ENCODE measurements at places on chromosomes 12 and 14.

- DNase-seq: no peak
Measured at GRCh38 chr12:26205941-26206340, 10.6 kb downstream of the SSPN start.

GRCh38 chr14:25231004-25231403 is 181.1 kb upstream of the STXBP6 start:
- no peak for DNase-seq

DNA sequence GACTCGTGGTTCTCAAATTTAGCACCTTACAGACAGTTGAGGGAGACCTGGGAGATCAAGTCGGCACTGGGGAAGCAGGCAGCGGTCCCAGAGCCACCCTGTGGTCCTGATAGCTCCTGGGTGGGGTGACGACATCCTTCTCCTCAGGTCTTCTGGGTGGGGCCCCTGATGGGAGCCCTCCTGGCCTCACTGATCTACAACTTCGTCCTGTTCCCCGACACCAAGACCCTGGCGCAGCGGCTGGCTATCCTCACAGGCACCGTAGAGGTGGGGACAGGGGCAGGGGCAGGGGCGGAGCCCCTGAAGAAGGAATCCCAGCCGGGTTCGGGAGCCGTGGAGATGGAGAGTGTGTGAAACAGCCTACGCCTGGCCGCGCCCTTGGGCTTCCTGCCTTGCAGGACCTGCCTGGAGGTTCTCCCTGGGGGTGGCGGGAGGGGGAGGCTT is 2.6 kb downstream of the AQP6 start:
- DNase-seq: no peak

- peak; percentile 7 for DNase-seq
Measured at GRCh38 chr12:51923506-51924365, 16.4 kb downstream of the ACVRL1 start.

DNA sequence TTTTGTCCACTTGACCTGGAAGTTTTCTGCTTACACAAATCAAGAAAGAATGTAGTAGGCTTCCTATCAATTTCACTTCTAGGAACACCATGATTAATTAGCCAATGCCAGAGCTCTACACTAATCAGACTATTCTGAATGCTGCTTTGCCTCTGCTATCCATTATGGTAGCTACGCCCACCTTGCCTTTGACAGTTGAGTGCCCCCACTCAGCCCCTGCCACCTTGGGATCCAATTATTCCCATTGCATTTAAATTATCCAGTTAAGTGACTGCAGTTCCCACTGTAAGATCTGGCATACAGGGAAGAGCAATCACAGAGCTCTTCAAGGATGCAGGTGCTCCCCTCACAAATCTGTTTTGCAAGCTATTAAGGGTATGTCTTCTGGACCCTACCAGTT is 47.5 kb downstream of the FIGNL2 start:
- no peak for DNase-seq

- DNase-seq: no peak
Measured at GRCh38 chr12:58719161-58719560, 201.1 kb downstream of the LRIG3 start.

- no peak for DNase-seq
Measured at GRCh38 chr14:37129047-37129446, 43.4 kb downstream of the SLC25A21 start.

- no peak for DNase-seq
Measured at GRCh38 chr14:32934881-32935633, 3.6 kb upstream of the NPAS3 start.

- DNase-seq: no peak
Measured at GRCh38 chr12:2183556-2184541, 131.1 kb downstream of the CACNA1C start.

DNA sequence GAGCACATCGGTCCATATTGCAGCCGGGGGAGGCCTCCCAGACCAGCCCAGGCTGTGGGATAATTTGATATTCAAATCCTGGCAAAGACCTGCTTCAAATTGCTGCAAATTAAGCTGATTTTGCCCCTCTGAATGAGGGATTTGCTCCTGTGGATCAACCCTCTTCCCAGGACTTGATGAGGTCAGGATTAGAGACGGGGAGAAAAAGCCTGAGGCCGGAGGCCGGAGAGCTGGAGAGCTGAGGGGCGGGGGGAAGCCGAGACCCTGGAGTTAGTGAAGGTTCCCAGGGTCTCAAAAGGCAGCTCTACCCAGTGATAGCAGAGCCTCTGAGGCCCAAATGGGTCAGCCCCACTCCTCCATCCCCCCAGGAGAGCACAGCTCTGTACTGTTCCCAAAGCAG is 17.5 kb upstream of the VSX2 start:
- DNase-seq: no peak

DNA sequence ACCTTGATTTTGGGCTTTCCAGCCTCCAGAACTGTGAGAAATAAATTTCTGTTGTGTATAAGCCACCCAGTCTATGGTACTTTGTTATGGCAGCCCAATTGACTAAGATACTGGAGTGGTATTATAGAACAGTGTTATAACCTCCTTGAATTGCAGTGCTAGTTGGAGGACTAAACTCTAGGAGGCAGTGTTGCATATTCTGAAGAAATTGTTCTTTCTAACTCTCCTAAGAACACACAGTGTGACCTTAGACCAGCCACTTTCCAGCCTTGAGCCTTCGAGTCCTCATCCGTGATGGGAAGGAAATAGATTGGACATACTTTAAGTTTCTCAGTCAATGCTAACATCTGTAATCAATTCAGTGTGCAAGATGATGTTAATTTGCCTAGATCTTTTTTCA is 22.4 kb upstream of the LRRC10 start:
- DNase-seq: no peak

GRCh38 chr14:24920265-24921075 is 129.5 kb downstream of the STXBP6 start:
- no peak for DNase-seq

DNA sequence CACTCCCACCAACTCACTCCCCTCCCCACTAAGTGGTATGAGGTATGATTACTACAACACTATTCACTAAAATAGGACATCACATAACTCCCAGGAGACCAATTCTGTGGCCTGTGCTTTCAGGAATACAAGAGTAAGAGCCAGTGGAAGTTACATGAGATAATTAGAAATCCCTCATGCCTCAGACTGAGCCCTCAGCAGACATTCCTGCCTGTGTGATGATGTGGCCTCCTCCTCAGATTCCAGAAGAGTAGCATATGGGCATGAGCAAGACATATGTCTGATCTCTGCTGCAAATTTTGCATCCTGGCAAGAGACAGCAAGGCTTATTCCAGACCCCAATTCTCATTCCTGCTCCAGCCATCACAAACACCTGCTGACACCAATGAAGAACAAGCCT is 46.0 kb upstream of the BMP4 start:
- no peak for DNase-seq

GRCh38 chr14:34137001-34137745 is 186.3 kb upstream of the EGLN3 start:
- no peak for DNase-seq

DNA sequence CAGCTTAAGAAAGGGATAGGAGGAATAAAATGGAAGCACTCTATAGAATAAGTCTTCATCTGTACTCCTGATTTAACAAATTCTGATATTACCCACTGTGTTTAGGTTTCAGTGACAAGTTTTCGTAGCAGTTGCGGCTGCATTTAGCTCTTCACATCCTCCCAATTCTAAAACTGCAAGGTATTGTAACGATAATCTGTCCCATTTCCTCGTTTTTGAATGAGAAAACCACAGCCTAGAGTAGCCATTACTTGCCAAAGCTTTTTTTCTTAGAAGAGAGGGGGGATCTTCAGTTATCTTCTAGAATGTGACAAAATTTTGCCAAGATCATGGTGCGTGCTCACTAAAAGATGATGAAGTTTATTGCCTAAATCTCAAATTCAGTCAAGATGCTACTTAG is 155.8 kb downstream of the PDE3A start:
- no peak for DNase-seq

- DNase-seq: no peak
Measured at GRCh38 chr12:75917083-75917482, 114.5 kb downstream of the PHLDA1 start.

GRCh38 chr14:32469388-32470160 is 140.5 kb downstream of the AKAP6 start:
- no peak for DNase-seq

GRCh38 chr12:114361992-114362391 is 44.0 kb downstream of the TBX5 start:
- DNase-seq: no peak

DNA sequence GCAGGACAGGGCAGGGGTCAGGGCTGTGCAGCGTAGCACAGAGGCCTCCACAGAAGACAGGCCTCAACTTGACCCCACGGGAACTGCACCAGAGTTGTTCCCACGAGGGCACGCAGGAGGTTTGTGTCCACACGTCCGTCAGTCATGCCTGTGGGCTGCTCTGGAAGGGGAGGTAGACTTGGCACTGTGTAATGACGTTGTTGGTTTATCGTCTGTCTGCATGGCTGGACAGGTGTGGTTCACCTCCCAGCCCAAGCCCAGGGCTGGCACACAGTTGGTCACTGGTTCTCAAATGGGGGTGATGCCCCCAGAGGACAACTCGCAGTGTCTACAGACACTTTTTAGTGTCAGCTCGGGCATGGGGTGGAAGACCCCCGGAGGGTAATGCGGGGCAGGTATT is 45.8 kb downstream of the CCNK start:
- DNase-seq: no peak

DNA sequence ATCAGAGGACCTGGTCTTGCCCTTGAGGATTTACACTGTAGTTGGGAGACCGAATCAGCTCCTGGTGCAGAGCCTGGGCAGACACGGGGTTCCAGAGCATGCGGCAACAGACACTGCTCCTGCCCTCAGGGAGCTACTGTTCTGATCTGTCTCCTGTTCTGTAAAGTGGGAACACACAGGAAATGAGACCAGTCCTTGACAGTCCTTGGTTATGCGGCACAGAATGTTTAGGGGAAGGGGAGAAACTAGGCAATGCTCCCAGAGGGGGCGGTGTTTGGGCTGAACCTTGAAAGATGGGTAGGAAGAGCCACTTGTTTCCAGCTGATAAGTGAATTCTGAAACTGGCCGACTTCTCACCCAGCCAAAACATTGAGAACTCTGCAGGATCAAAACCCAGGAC is 132.4 kb downstream of the ZFP36L1 start:
- DNase-seq: no peak

- DNase-seq: no peak
Measured at GRCh38 chr12:121441555-121441954, 41.6 kb downstream of the RNF34 start.

DNA sequence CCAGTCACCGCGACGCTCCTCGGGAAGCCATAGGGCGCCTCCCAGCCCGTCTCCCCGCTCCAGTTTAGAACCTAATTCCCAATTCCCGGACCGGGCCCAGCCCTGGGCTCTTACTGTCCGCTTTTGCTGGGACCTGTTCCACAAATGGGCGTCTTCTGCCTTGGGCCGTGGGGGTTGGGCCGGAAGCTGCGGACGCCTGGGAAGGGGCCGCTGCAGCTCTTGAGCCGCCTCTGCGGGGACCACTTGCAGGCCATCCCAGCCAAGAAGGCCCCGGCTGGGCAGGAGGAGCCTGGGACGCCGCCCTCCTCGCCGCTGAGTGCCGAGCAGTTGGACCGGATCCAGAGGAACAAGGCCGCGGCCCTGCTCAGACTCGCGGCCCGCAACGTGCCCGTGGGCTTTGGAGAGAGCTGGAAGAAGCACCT is 797 bp downstream of the UNG start:
- no peak for DNase-seq

DNA sequence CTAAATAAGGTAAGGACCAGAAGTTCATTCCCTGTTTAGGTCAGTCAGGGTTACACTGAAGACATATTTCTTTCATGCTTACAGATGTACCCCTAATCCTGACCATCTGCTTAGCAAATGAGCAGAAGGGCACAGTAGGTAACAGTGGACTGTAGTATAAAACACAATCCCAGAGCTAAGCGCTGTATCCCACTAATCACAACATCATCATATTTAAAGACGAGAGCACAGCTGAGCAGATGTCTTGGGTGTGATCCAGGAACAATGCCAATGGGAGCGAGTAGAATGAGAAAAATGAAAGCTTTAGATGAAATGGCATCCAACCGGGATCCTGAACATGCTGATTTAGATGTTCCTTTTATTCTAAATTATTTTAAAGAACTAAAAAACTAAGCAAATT is 213.4 kb downstream of the CCER1 start:
- no peak for DNase-seq

- DNase-seq: no peak
Measured at GRCh38 chr12:105317942-105318621, 12.4 kb upstream of the C12orf75 start.

DNA sequence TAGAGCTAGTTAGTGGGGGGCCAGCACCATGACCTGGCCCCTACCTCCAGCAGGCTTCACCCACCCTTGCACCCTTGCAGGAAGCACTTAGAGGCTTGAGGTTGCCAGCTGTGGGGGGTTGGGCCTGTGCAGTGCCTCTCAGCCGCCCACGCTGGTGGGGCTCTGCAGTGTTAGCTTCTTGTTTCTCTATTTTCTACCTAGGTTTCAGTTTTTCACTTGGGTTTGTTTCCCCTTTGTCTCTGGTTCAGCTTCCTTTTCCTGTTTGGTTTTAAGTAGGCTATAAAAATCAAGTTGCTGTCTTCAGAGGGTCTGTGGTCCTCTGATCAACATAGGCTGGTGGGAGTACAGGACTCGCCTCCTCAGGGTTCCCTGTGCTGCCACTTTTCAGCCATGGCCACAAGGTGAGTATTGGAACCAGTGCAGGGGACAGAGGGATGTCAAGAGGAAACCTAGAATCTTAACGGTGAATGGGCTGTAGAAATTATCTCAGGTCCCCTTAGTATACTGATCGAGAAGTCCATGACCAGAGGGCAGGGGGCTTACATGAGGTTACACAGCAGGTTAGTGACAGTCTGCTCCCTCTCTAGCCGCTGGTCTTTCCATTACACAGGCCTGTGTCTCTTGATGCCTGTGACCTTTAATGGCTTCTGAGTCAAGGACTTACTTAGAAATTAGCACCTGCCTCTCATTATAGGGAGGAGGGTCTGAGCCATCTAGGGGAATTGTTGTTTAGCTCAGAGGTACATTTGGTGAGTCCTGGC is at the start of gene EVL:
Gene EVL, plus strand, starts transcription at position 312 of the 761 bp plus-strand sequence. Its CDS starts 79 bp downstream, at position 391.
- peak; percentile 36 for DNase-seq

GRCh38 chr12:43072431-43072830 is 479.6 kb downstream of the ADAMTS20 start:
- no peak for DNase-seq

- DNase-seq: no peak
Measured at GRCh38 chr14:37422319-37422718, 172.7 kb downstream of the FOXA1 start.

DNA sequence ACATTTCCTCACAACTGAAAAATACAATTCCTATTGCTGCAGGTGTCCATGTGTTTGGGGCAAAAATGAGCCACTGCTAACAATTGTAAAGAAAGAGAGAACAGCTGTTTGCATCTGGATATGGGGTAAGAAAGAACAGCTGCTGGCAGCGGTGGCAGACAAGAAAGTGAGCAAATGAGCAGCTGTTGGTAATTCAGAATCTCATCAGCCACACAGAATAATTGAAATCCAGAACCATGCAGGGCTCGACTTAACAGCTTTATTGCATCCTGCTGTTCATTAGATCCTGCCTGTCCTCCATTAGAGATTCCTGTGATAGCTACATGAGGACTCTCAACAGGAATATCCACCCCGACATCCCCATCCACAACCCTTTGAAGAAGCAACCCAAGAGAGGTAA is 62.5 kb upstream of the TSPAN8 start:
- DNase-seq: no peak
